LoVo (cell line): ENCODE measurements at places on chromosomes 7 and 10.

GRCh38 chr7:46754140-46754720 lies 827.7 kb downstream of the TNS3 start:
- no peak for DNase-seq

DNA sequence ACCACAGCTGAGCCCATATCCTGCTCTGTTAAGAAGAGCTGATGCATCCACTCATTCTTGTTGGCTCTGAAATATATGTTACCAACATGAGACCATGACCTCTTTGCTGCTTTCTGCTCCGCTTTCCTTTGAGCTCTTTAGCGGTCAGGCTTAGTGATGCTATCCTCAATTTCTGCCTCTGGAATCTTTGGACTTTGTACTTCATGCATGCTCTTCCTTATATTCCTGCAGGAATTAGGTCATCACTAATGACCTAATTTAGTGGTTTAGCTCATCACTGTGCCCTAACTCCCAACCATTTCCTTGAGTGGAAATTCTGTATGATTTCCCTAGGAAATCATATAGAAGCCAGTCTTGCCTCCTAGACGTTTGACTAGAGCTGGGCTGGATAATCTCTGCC lies 119.5 kb downstream of the AOAH start:
- peak; percentile 15 for DNase-seq

- DNase-seq: no peak
Measured at GRCh38 chr10:70250961-70251680, 17.9 kb upstream of the PPA1 start.

GRCh38 chr10:6014241-6014761 lies 37.0 kb upstream of the IL15RA start:
- peak; percentile 49 for DNase-seq

DNA sequence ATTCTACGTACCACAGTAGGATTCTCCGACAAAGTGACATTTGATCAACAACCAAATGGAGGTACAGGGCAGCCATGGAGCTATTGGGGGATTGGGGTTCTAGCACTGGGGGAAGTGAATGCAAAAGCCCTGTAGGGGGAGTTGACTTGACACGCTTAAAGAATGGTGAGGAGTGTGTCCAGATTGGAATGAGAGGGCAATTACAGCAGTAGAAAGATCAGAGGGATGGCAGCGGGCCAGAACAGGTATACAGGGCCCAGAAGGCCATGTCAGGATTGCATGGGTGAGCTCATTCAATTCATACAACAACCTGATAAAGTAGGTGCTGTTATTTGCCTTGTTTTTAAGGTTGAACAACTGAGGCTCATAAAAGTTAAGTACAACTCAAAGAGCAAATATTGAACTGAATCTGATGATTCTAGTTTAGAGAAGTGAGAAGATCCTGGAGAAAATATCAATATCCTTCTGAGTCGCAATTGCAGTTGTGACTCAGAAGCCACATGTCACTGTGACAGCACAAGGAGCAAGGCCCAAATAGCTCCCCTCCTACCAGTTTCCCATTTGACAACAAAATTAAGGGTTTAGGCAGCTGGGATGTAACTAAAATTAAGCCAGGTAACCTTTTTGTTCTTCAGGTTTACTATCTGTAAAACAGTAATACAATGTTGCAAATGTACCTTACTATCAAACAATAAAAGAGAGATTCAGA lies 28.0 kb upstream of the CTTNBP2 start:
- no peak for DNase-seq
